ENCODE measurements at places on chromosomes 1 and 21.

GRCh38 chr1:109846162-109846561 is 64.5 kb upstream of the CSF1 start:
- DNase-seq: no peak

DNA sequence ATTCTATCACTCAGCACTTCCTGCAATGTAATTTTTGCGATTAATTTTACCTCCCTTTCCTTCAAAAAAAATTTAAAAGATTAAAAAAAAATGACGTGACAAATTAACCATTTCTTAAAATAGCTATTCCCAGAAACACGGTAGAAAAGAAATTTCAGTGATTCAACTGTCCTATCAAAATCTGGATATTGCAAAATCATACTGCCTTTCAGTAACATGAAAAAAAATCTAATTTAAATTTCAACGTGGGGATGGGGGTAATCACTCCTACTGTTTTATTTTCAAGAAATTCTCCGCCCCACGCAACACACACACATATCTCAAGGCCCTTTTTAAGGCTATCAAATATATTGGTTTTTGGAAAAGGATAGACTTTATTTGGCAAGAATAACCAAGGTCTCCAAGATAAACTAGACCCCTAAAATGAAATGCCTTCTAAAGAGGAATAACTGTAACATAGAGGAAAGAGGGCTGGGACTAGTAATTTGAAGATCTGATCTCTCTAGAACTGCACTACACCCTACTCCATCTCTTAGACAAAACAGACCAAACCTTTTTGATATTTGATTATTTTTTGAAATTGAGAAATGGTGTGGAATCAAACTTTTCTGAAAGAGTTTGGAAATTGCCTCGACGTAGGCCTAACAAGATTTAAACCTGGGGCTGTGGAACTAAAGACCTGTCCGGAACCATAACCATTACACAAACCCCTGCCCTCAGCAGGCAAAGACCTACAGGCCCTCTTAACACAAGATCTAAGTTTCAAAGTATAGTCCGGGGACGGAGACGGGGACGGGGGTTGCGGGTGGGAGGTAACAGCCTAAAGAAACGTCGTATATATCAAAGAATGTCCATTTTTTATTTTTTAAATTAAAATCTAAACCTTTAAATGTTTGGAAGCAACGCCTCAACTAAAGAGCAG is 941 bp downstream of the ARNT start:
- DNase-seq: no peak

DNA sequence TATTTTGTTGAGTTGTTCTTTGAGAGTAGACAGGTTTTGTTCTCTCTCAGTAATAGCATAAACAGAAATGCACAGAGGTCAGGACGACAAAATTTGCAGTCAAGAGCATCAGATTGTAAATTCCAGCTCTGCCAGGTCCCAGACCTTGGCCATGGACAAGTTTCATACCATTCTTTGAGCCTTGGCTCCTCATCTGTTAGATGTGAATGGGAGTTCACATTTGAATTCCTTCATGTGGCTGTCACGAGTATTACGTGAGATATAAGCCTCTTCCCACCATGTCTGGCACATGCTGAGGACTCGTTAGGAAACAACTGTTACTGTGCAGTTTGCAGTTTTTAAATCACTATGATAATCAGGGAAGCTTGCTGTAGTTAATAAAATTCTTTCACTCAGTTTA is 93.2 kb upstream of the KCTD3 start:
- no peak for DNase-seq

- peak; percentile 29 for DNase-seq
Measured at GRCh38 chr1:233394860-233395717, 67.6 kb downstream of the MAP3K21 start.

- DNase-seq: no peak
Measured at GRCh38 chr1:29800522-29800956, 564.2 kb downstream of the PTPRU start.

- DNase-seq: no peak
Measured at GRCh38 chr21:45917241-45917640, 64.3 kb upstream of the COL6A1 start.
